Trophoblast cell (in vitro differentiated cells and primary cell): ENCODE measurements at places on chromosomes 6 and 20.

DNA sequence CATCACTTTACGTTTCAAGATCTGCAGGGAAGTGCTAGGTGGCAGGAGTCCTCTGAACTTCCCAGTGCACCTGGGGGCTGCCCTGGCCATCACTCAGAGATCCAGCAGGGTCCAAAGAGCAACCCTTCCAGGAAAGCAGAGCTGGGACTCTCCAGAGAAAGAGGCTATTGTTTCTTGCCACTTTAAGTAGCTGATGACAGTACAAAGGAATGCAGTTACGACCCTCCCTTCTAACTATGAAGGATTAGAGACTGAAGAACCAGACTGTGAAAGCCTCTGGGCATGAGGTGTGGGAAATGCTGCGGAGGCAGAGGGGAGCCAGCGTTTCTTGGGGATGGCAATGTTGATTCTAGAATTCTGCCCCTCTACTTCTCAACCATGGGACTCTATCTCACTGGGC, 189.1 kb upstream of the SUPT3H start:
- no peak overlapping the region for H3K27ac ChIP-seq
- H3K4me3 ChIP-seq: no peak overlapping the region
- H3K27me3 ChIP-seq: no peaks in the 10 kb centered on the region

DNA sequence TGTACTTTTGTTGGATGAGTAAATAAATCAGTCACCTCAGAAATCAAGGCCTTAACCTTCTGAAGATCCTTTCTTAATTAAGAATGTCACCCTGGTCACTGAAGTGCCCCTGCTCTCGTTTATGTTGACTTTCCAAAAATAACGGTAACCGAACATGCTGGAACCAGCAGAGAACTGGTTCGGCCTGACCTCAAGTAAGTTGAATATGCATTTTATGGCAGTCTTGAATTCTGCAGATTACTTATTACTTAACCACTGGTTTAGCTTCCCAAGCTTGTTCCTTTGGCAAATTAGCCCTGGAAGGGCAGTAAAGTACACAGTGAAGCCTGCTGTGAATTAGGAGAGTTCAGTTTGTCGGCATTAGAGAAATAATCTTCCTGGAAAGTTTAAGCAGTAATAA, 12.2 kb downstream of the MAPRE1 start:
- H3K27me3 ChIP-seq: no peaks in the 10 kb centered on the region
- H3K4me1 ChIP-seq: peaks cover 7% of the 10 kb centered on the region
- peaks cover 20% of the 10 kb centered on the region for H3K36me3 ChIP-seq
- H3K4me3 ChIP-seq: no peak overlapping the region

DNA sequence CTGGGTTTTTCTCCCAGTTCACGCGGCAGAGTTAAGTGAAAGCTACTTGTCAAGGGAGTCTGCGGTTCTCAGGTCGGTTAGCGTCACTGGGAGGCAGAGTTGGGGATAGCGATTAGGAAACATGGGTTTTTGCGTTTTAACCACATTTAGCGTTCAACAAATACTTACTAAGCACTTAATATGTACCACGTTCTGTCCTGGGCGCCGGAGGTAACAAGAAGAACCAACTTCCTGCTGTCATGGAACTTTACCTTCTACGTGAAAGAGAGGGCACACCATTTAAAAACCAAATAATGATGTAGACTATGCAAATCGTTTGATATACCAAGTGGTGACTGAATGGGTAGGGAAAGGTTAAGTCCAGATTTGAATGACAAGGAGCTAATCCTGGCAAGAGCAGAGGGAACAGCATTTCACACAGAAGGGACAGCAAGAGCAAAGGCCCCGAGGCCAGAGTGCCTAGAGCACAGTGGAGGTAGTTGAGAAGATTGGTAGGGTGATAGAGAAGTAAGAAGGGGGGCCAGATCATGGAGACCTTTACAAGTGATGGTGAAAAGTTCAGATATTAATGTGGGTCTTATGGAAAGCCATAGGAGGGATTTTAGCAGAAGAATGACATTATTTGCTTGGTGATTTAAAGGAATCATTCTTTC, 744 bp downstream of the RIOK1 start:
- no peaks in the 10 kb centered on the region for H3K27me3 ChIP-seq
- peak overlapping the region; percentile 84 for H3K4me3 ChIP-seq
- H3K27ac ChIP-seq: peak overlapping the region; percentile 53
- no peak for DNase-seq
- H3K4me1 ChIP-seq: peaks cover 2% of the 10 kb centered on the region

- peaks cover 25% of the 10 kb centered on the region for H3K27me3 ChIP-seq
- peaks cover 2% of the 10 kb centered on the region for H3K4me1 ChIP-seq
- no peak overlapping the region for H3K4me3 ChIP-seq
- DNase-seq: no peak
- no peak overlapping the region for H3K27ac ChIP-seq
Observed at GRCh38 chr6:127114214-127114760, 4.2 kb upstream of the RSPO3 start.

GRCh38 chr20:16608277-16608650, 35.0 kb upstream of the KIF16B start:
- H3K27me3 ChIP-seq: no peaks in the 10 kb centered on the region
- DNase-seq: no peak
- no peaks in the 10 kb centered on the region for H3K36me3 ChIP-seq
- H3K4me1 ChIP-seq: no peaks in the 10 kb centered on the region
- H3K4me3 ChIP-seq: no peak overlapping the region

DNA sequence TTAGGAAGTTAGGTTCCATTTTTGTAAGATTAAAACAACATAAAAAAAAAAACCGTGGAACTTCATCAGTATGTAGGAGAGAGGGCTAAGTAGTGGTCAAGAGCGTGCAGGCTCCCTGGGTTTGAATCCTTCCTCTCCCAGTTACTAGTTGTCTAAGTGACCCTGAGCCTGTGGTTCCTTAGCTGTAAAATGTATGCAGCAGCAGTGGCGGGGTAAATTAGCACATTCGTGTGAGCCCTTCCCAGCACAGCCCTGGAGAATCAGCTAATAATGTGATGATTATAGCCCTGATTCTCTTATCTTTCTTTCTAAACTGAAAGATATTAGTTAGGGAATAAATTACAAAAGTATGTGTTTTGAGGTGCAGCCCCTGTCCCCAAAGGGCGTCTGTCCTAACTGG, 32.6 kb downstream of the TM9SF4 start:
- peaks cover 67% of the 10 kb centered on the region for H3K36me3 ChIP-seq
- no peak overlapping the region for H3K27ac ChIP-seq
- H3K27me3 ChIP-seq: no peaks in the 10 kb centered on the region
- no peak overlapping the region for H3K4me3 ChIP-seq
- H3K4me1 ChIP-seq: peaks cover under 1% of the 10 kb centered on the region
- no peak for DNase-seq

DNA sequence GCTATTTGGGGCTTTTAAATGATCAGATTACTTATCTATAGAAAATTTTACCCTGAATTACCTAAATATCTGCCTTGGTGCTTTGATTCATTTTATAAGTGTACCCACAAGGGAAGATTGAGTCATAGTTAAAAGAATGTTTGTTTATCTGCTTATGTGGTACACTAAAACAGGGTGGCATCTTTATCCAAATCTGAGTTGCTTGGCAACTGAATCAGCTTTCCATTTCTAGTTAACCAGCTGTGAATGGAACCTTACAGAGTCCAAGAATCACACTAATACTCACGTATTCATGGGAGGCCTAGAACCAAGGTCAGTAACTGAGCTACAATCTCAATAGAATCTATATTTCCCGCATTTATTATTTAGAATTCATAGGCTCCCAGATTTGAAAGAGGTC, 44.0 kb upstream of the CAP2 start:
- H3K27ac ChIP-seq: no peak overlapping the region
- no peaks in the 10 kb centered on the region for H3K27me3 ChIP-seq
- no peaks in the 10 kb centered on the region for H3K36me3 ChIP-seq
- no peak for DNase-seq
- no peaks in the 10 kb centered on the region for H3K4me1 ChIP-seq
- H3K4me3 ChIP-seq: no peak overlapping the region

- DNase-seq: no peak
- H3K27me3 ChIP-seq: no peaks in the 10 kb centered on the region
- no peak overlapping the region for H3K27ac ChIP-seq
- no peaks in the 10 kb centered on the region for H3K36me3 ChIP-seq
- H3K4me1 ChIP-seq: no peaks in the 10 kb centered on the region
Observed at GRCh38 chr6:100944644-100945043, 63.5 kb upstream of the ASCC3 start.
